ENCODE measurements at places on chromosomes 1 and 21. TPM values are rescaled to one million over a fixed set of nuclear protein-coding genes. Genes with fewer than 3 reads are reported as not detected.

G0S2 gene
- 62.1 TPM for total RNA-seq

LYPLAL1 gene
- total RNA-seq: 31.0 TPM

C1orf185 gene
- total RNA-seq: not detected

EPHA2 gene
- total RNA-seq: 15.6 TPM

CDC20 gene
- 0.73 TPM for total RNA-seq

RNF223 gene
- not detected for total RNA-seq

FCGR3A gene
- 4.7 TPM for total RNA-seq

TCEANC2 gene
- 2.7 TPM for total RNA-seq

KRTAP19-3 gene
- not detected for total RNA-seq

ANXA9 gene
- 0.79 TPM for total RNA-seq

FAM131C gene
- 0.20 TPM for total RNA-seq

KLF17 gene
- total RNA-seq: 0.40 TPM

SHCBP1L gene
- not detected for total RNA-seq

TMEM52 gene
- total RNA-seq: 3.3 TPM

PTGER3 gene
- total RNA-seq: 0.97 TPM

PHGDH gene
- 488 TPM for total RNA-seq

NBPF10 gene
- total RNA-seq: 2.6 TPM

OR2T33 gene
- total RNA-seq: not detected

MIXL1 gene
- 0.57 TPM for total RNA-seq

IFI44L gene
- total RNA-seq: 7.9 TPM

CD1C gene
- not detected for total RNA-seq

Data from ovary (tissue), 10 donors.